ENCODE measurements at places on chromosomes 16 and 17.

GRCh38 chr16:78925083-78925767 lies 675.3 kb downstream of the MAF start:
- peak; percentile 5 for DNase-seq

- no peak for DNase-seq
These were observed 551 bp downstream of the WDR81 start for GRCh38 chr17:1724869-1725641.

DNA sequence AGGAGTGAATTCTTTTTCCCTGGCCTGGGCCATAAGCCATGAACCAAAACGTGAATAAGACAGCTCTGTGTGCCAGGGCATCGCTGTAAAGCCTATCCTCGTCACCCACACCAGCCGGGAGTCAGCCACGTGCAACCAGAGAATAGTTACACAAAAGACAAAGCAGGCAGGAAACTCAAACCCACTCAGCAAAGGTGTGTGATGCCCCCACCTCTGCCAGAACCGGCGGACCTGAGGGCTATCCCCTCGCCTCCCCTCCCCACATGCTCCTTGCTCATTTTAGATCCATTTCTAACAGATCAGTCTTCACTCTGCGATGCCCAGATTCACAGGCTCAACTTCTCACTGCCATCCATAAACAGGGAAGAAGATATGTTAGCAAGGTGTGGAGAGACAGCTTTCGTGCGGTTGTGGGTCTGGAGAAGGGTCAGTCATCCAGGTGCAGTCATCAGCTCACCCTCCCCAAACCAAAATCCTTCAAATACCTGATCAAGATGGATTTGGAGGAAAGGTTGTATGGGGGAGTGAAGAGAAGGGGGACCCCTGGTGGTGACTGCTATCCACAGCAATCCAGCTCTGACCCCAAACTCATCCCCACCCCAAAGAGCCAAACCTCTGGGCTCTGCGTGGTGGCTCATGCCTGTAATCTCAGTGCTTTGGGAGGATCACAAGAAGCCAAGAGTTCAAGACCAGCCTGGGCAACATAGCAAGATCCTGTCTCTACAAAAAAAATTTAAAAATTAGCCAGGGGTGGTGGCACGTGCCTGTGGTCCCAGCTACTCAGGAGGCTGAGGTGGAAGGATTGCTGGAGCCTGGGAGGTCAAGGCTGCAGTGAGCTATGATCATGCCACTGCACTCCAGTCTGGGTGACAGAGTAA lies 219.2 kb downstream of the C16orf78 start:
- DNase-seq: no peak

GRCh38 chr17:67737145-67737544 lies 19.4 kb downstream of the NOL11 start:
- no peak for DNase-seq

GRCh38 chr17:73394512-73395450 lies 83.0 kb upstream of the CDC42EP4 start:
- DNase-seq: no peak

- DNase-seq: no peak
These were observed 197.1 kb upstream of the RPL38 start for GRCh38 chr17:74006371-74006770.

GRCh38 chr17:79789943-79790804 lies 6.7 kb downstream of the CBX8 start:
- DNase-seq: no peak

DNA sequence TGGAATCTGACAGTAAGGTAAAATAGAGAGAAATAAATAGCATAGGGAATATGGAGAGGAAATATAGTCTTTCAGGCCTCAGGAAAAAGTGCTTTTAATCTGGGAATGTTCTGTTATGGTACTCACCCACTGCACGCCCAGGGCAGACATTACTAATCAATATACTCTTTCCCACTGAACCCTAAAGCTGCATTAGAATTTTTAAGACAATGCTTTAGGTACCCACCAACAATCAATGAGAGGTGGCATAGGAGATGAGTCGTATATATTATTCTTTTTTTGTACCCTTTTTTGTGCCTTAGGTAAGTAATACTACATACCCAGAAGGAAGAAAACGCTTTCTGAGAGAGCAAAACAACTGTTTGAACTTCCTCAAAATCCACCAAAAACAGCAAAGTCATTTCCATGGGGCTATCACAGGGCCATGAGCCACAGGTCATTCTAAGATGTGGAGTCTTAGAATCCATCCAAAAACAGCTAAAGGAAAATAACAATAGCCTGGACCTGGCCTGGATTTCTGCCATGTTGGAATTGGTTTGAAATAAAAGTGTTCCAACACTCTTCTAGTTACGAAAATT lies 542.1 kb downstream of the XYLT1 start:
- no peak for DNase-seq

DNA sequence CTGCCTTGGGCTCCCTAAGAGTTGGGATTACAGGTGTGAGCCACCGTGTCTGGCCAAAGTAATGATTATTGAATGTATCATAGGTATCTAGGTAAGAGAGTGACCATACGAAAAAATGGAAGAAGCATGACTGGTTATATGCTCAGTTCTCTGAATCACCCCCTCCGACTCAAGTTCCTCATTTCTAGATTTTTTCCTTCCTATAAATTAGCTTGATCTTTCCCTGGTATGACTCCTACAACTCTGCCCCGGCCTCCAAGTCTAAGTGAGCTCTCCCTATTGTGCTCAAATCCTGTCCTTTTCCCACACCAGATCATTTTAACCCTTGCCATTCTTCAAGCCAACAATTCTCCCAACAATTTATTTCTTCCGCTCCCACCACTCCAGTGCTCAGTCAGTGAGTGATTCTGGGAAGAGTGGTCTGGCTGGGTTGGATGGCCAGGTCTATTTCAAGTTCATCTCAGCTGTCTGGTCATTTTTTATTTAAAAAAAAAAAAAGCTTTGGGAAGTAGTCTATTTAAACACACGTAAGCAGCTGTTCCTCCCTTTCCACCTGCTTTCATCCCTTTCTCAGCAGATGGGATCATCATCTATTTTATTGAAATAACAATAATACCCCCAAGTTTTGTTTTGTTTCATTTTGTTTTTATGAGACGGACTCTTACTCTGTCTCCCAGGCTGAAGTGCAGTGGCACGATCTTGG lies 120.2 kb upstream of the HS3ST2 start:
- DNase-seq: no peak

DNA sequence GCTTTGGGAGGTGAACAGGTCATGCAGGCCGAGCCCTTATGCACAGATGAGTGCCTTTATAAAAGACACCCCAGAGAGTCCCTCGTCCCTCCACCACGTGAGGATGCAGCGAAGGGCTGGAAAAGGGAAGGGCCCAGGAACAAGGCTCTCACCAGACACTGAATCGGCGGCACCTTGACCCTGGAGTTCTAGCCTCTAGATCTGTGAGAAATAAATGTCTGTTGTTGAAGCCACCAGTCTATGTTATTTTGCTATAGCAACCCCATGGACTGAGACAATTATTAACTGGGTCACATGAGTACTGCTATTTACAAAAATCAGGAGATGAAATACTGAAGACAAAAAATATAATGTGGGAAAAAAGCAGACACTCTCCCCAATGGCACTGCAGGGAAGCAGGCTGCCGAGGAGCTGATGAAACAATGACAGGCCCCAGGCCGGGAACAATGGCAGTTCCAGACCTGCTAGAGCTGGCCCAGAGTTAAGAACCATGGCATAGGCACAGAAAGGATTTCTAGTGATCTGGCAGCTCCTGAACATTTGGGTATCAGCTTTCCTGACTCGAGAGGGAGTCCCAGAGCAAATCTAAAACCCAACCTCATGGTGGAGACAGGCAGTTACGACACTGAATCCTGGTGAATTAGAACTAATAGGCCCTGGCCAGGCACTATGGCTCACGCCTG lies 17.8 kb upstream of the GGA2 start:
- DNase-seq: no peak

- DNase-seq: no peak
These were observed 9.3 kb downstream of the DPEP2 start for GRCh38 chr16:67990018-67990386.

- no peak for DNase-seq
These were observed 71.8 kb upstream of the DOC2B start for GRCh38 chr17:253091-253846.

DNA sequence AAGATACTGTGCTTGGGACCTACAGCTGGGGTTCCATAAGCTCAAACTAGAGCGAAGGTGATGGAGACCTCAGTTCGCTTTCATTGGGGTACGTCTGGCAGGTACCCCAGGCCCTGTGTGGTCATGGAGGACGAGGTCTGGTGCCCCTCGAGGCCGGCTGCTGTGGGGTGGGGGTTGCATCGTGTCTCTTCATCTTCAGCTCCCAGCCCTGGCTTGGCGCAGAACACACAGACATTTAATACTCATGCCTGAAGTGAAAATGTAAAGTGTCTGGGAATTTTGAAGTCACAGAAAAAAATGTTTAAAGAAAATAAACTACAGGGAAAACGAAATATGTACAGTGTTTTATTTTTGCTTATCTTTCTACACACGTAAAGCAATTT lies 80.5 kb downstream of the TBC1D16 start:
- DNase-seq: no peak

DNA sequence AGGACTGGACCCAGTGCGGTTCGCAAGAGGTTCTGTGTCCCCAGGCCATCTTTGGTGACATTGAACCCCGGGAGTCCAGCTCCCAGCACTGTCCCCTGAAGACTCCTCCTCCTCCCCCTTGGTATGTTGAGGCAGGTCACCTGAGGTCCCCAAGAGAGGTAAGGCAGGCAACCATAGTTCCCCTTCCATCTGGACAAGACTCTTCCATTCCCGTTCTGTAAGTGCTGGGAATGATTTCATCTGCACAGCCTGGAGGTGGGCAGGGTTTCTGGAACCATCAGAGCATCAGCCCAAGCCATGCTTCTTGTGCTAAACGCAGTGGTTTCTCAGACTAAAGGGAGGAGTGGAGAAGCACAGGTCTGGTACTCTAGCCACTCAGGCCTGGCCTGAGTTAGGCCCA lies 24.9 kb downstream of the COPZ2 start:
- no peak for DNase-seq

DNA sequence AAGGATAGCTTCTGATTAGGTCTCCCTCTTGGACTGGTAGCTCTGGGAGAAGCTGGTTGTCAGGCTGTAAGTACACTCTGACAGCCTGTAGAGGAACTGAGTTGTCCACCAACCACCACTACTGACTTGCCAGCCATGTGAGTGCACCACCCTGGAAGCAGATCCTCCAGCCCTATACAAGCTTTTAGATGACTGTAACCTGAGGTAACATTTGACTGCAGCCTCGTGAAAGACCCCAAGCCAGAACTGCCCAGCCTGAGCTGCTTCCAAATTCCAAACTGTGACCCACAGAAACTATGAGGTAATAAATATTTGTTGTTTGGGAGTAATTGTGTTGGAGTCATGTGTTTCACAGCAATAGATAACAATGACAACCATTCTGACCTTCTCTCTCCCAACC lies 30.8 kb upstream of the DYNLL2 start:
- DNase-seq: no peak

GRCh38 chr17:66549731-66550207 lies 247.4 kb downstream of the PRKCA start:
- peak; percentile 27 for DNase-seq

DNA sequence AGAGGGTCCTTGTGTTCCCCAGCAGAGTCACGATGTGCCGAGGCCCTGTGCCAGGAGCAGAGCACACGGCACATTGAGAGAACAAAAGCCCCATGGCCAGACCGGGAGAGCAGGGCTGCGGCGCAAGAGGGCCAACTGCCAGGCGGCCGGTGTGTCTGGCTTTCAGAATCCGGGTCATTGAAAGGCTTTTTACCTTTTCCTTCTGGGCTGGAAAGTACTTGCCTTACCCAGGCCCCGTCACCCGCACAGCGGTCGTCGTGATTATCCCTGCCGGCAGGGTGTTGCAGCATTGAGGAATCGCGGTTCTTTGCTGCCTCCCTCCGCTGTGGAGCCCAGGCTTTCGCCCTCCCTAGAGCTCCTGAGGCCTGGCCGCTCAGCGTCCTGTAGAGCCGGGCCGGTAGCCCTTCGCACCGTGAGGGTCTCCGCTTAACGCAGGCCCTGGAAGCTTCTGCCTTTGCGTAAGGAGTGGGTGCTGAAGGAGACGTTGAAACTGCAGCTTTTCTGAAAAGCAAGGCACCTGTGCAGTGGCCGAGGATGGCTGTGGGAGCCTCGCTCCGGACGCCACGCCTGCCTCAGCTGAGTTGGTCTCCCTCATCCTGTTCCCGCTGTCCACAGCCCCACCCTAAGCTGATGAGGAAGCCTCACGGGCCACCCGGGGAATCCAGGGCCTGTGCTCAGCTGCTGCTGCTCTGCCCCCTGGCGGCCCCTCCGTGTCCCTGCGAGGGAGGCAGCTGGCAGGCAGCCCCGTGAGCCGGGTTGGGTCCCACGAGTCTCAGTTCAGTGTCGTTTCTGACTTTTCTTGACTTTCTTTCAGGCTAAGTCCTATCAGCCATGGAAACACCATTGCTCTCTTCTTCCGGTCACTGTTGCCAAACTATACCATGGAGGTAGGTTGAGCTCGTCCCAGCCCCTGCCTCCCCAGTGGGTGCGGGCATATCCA lies 8.6 kb upstream of the MC1R start:
- DNase-seq: peak; percentile 82

DNA sequence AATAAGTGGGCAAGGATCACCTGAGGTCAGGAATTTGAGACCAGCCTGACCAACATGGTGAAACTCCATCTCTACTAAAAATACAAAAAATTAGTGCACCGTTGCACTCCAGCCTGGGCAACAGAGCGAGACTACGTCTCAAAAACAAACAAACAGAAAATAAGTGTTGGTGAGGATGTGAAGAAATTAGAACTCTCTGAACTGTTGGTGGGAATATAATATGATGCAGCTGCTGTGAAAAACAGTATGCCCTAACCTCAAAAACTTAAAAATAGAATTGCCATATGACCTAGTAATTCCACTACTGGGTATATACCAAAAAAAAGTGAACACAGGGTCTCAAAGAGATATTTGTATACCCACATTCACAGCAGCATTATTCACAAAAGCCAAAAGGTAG lies 26.1 kb downstream of the GLG1 start:
- DNase-seq: no peak

DNA sequence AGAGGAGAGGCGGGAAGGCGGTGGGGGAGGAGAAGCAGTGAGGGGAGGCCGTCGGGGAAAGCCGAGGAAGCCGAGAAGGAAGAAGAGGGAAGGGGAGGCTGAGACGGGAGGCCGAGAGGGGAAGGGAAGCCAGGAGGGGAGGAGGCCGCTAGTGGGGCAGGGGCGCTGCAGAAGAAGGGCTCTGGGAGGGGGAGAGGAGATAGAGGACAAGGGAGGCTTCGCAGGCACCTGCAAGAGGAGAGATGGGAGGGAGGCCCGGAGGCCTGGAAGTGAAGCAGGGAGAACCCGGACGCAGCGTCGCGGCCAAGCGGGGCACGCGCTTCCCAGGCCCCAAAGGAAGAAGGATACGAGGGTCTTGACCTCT lies 2.3 kb downstream of the C17orf58 start:
- DNase-seq: no peak

GRCh38 chr17:79933863-79934652 lies 94.8 kb upstream of the CBX4 start:
- peak; percentile 47 for DNase-seq

Measured in epithelial cell of esophagus (primary cell).